ENCODE measurements at places on chromosomes 1 and 21. TPM values are rescaled to one million over a fixed set of nuclear protein-coding genes. Genes with fewer than 3 reads are reported as not detected.

The GCSAML gene
- polyA plus RNA-seq, result not detected

The EGLN1 gene
- 57.7 TPM for polyA plus RNA-seq

The RXFP4 gene
- polyA plus RNA-seq, result not detected

The SPRR2F gene
- not detected for polyA plus RNA-seq

The CFAP141 gene
- polyA plus RNA-seq, result not detected

The C4BPA gene
- polyA plus RNA-seq, result 0.92 TPM

The SPRR2A gene
- polyA plus RNA-seq, result not detected

The CHAF1B gene
- 12.9 TPM for polyA plus RNA-seq

The CTNNBIP1 gene
- polyA plus RNA-seq, result 5.6 TPM

The CSF1 gene
- 35.1 TPM for polyA plus RNA-seq

The OPTC gene
- polyA plus RNA-seq, result not detected

The UBL4B gene
- not detected for polyA plus RNA-seq

The ASAP3 gene
- polyA plus RNA-seq, result 3.9 TPM

The KRTAP19-5 gene
- not detected for polyA plus RNA-seq

The ACKR1 gene
- polyA plus RNA-seq, result not detected

The TCEA3 gene
- polyA plus RNA-seq, result 0.79 TPM

The HES4 gene
- polyA plus RNA-seq, result 9.6 TPM

The SLC26A9 gene
- 0.14 TPM for polyA plus RNA-seq

The NBPF15 gene
- 21.0 TPM for polyA plus RNA-seq

The LYPD8 gene
- 0.12 TPM for polyA plus RNA-seq

The ERG gene
- polyA plus RNA-seq, result 0.07 TPM

The FCGR2B gene
- polyA plus RNA-seq, result not detected

The NECTIN4 gene
- polyA plus RNA-seq, result 1.8 TPM

The SUSD4 gene
- polyA plus RNA-seq, result 0.64 TPM

The VSIG8 gene
- not detected for polyA plus RNA-seq

The UMODL1 gene
- not detected for polyA plus RNA-seq

The BATF3 gene
- polyA plus RNA-seq, result 7.0 TPM

The S100A3 gene
- 88.9 TPM for polyA plus RNA-seq

The PPP1R12B gene
- 3.6 TPM for polyA plus RNA-seq

The PTGFR gene
- not detected for polyA plus RNA-seq

The FNDC5 gene
- 0.35 TPM for polyA plus RNA-seq

The RIPPLY3 gene
- 0.46 TPM for polyA plus RNA-seq

The BRINP2 gene
- polyA plus RNA-seq, result 0.04 TPM

The TSPEAR gene
- not detected for polyA plus RNA-seq

The DNAJC11 gene
- 50.0 TPM for polyA plus RNA-seq

The CD53 gene
- polyA plus RNA-seq, result not detected

The HNRNPCL2 gene
- polyA plus RNA-seq, result not detected

The TTC24 gene
- polyA plus RNA-seq, result not detected

The PCP4L1 gene
- not detected for polyA plus RNA-seq

The CFH gene
- polyA plus RNA-seq, result 8.2 TPM

The GJB3 gene
- 0.75 TPM for polyA plus RNA-seq

The GNAT2 gene
- polyA plus RNA-seq, result not detected

The DNASE2B gene
- polyA plus RNA-seq, result not detected

The INSRR gene
- polyA plus RNA-seq, result not detected

The SLC9C2 gene
- polyA plus RNA-seq, result not detected

The SPRR1A gene
- polyA plus RNA-seq, result not detected

The AMY2A gene
- polyA plus RNA-seq, result not detected

The KCNE2 gene
- polyA plus RNA-seq, result not detected

The B3GALT5 gene
- polyA plus RNA-seq, result 0.39 TPM

The PHLDA3 gene
- polyA plus RNA-seq, result 91.1 TPM

The BGLAP gene
- polyA plus RNA-seq, result 0.23 TPM

The AK5 gene
- 6.1 TPM for polyA plus RNA-seq

The TRIM67 gene
- polyA plus RNA-seq, result 0.26 TPM

The CFHR5 gene
- not detected for polyA plus RNA-seq

The SLC44A5 gene
- 0.10 TPM for polyA plus RNA-seq

The LRIG2 gene
- polyA plus RNA-seq, result 2.8 TPM

The AHCYL1 gene
- 133 TPM for polyA plus RNA-seq
